ENCODE measurements at places on chromosomes 1 and 21.

GRCh38 chr1:206021626-206022365, 1.9 kb downstream of the CTSE start:
- no peak for DNase-seq

DNA sequence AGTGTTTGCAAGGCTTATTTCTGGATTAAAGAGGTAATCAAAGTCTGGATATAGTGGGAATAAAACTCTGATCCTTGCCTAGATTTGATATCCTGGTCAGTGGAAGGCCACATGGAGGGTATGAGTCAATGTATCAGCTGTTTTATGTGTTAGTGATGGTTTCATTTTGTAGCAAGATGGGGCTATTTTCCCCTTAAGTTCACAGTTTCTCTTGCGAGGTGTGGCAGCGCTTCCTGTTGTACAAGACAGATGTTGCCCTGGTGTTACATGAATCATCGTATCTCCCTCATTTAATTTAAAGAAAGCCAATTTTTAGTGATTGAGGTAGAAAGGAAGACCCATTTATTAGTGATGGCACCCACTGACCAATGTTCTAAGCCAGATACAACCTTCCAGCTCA, 220.2 kb downstream of the DUSP10 start:
- DNase-seq = no peak

DNA sequence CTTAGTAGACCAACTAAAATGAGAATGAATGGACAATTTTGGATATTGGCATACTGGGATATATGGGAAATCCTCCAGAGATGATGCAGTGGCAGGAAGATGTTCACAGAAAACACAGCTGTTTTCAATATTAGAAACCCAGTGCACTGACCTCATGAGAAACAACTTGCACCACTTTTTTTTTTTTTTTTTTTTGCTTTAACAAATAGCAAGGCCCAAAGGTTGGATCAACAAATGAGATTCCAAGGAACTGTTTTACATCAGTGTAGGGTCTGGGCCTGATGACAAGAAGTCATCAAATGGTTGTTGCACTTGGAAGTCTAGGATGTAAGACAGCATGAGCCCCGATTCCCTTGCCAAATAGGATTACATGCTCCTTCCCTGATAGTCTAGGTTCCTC, 110.7 kb downstream of the SLC25A24 start:
- DNase-seq = no peak

GRCh38 chr21:17848228-17848627, 29.1 kb upstream of the C21orf91 start:
- DNase-seq = no peak

- DNase-seq = no peak
Observed at GRCh38 chr1:2529784-2530512, at the start of gene HES5. HES5 (minus strand) TSS chr1:2530263; CDS start chr1:2530164, 99 bp downstream.

DNA sequence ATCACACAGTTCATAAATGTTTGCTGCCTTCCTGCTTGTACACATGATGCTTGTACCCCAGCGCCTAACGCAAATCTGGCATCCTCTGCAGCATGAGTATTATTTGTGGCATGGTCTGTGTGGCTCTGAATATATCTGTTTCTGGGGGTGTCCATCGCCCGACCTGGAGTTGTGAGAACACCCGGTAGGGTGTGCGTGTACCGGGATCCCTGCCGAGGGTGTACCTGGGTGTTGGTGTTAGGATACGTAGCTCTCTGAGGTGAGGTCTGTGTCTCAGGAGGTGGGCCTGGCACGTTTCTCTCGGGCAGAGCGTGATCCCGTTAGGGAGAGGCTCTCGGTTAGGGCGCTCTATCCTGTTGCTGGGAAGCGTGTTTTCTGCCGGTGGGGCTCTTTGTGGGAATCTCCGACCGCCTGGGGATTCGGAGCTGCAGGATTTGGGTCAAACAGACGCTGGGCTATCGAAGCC, 10.4 kb upstream of the CDC20 start:
- no peak for DNase-seq
